ENCODE measurements at places on chromosomes 13 and 19.
A peak's percentile ranks its signal among the peaks of the same experiment; 100 is the strongest.

GRCh38 chr19:2500841-2501261 lies 24.9 kb downstream of the GADD45B start:
- no peak for DNase-seq

DNA sequence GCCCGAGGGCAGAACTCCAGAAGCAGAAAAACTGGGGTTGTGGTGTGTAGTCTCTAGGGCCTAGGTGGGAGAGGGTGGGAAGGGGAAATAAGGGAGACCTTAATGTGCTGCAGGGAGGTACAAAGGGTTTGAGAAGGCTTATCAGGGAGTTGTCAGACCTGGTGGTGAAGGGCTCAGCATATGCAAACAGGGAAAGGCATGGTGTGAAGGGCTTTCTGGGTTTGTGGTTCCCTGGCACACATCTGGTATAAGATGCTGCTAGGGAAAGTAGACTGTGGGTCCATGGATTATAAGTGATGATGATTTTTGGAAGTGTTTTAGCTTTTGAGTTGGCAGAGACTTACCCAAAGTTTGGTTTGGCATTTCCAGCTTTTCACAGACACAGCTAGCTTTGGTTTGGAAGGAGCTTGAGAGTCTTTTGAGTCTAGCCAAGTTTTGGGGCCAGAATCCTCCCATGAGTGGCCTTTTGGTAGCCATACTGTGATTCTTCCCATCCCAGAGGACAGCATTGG lies 2.2 kb downstream of the TRIM28 start:
- no peak for DNase-seq

- no peak for DNase-seq
Observed at GRCh38 chr13:72891423-72891822, 109.5 kb downstream of the PIBF1 start.

DNA sequence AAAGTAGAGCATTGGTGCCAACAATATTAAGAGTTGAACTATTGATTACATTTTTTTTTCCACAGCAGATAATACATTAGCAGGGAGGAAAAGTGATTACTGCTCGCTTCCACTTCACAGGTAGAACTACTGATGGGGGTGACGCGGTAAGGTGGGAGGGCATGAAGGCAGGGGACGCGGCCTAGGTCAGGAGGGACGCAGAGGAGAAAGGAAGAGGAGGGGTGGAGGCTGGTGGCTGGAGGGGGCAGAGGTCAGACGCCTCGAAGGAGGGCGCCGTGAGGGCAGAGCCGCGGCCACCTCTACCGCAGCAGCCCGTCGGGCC lies 287 bp upstream of the B3GLCT start:
- DNase-seq: no peak

- DNase-seq: no peak
Observed at GRCh38 chr13:45827318-45827717, 24.2 kb downstream of the SIAH3 start.

GRCh38 chr19:31110336-31110735 lies 238.9 kb downstream of the TSHZ3 start:
- DNase-seq: no peak

DNA sequence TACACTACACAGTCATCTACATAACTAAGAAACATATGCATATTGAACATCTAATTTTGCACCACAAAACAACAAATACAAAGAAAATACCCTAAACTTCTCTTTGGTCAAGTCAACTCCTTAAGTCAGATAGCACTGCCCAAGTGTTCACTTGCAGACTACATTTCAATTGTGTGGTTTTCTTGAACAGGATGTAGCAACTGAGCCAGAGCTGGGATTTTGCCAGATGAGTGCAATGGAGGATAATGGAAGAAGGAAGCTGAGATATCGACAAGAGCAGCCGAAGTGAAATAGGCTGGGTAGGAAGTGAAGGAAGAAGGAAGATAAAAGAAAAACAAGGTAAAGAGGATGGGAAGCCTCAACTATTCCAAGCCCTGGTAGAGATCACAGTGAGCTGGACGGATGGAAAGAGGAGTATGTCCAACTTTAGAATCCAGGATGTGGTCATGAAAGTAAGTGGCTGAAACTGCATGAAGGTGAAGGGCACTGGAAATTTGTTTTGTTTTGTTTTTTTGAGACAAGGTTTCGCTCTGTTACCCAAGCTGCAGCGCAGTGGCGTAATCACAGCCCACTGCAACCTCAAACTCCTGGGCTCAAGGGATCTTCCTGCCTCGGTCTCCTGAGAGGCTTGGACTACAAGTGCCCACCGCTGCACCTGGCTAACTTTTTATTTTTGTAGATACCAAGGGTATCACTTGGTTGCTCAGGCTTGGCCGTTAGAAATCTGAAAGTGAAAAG lies 15.0 kb downstream of the NUFIP1 start:
- no peak for DNase-seq

- no peak for DNase-seq
Observed at GRCh38 chr19:21603431-21604231, 98.2 kb downstream of the ZNF429 start.

DNA sequence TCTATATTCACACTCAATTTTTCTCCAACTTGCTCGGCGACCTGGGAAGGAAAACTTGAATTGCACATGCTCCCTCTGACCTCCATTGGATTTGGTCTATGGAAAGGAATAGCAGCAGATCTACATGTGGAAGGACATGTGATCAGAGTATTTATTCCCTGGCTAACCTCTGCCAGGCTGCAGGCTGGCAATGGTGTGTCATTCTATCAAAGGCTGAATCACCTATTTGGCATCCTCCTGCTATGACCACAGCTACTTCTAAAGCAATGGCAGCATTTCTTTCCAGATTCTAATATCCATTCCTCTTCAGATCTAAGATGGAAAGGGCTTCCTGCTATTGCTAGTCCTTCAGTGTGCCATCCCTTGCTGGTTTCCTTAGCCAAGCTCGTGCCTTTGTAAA lies 144.3 kb upstream of the FREM2 start:
- DNase-seq: no peak

DNA sequence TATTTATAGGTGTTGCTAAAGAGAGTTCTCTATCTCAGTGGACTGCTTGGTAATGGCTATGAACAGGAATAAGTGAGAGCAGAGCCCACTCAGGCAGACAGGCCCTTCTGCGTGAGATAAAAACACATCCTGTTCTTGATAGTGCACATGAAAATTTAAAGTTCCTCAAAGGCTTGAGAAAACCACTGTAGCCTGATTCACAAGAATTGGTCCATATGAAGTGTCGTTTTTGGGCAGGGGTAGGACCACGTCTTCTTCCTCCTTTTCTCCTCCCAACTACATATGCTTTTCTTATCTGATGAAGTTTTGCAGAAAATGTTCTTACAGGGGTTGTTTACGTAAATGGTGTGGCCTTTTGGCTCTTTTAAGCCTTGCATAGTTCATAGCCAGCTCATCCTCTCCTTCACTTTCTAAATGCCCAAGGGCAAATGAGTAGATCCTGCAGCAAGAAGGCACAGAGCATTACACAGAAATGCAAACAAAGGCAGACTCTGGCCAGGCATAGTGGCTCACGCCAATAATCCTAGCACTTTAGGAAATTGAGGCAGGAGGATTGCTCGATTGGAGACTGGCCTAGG lies 53.8 kb downstream of the RNF6 start:
- DNase-seq: no peak

GRCh38 chr19:18173572-18174288 lies at the start of gene IFI30:
IFI30 (plus strand) TSS chr19:18173813; CDS start chr19:18173842, 29 bp downstream.
- peak; percentile 53 for DNase-seq

DNA sequence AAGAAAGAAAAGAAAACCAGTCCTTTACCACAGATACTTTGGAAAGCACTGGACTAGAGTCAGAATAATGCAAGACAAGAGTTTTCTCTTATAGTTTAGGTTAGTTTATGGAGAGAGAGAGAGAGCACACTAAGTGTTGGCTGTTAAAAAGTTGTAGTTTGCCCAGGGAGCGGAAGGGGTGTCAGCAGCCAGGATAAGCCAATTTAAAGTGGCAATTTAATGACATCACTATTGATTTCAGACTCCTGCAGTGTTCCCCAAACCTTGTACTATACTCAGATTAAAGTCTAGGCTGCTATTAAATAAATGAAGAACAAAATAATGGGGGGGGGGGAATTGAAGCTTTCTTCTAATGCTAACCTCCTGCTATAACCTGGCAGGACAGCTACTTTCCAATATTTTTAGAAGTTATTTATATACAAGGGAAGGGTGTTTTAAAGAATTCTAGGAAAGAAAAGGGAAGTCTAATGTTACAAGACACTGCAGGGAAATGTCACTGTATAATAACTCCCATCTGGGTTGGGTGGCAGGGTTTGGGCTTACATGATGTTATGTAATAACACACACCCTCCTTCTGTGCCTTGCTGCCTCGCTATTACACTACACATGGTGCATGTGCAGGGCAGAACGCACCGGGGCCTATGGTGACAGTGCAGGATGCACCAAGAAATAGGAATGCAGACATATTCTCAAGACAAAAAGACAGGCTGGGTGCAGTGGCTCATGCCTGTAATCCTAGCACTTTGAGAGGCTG lies 19.9 kb downstream of the TPT1 start:
- no peak for DNase-seq

- DNase-seq: no peak
Observed at GRCh38 chr13:63448692-63449091, 2033.0 kb upstream of the PCDH20 start.

DNA sequence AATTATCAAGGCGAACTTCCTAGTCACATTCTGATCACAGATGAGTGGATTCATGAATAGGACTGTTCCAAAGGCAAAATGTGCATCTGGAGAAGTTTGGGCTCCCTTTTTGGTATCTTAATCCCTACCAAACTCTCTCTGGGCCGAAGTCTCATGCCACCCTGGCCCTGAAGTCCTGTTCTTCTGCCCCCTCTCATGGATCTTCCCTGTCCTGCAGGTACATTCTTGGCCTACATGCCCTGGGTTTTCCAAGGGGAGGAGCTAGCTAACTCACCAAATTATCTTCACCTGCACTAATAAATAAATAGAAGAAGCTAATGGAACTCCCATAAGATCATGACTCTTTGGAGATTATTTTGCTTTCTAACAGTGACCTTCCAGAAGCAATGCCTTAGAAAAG lies 50.3 kb downstream of the SERTM1 start:
- no peak for DNase-seq

- no peak for DNase-seq
Observed at GRCh38 chr13:23979361-23980159, 82.3 kb upstream of the C1QTNF9B start.

GRCh38 chr19:10036601-10037071 lies 23.4 kb downstream of the RDH8 start:
- no peak for DNase-seq

All from activated CD4-positive, alpha-beta T cell treated with anti-CD3 and anti-CD28 coated beads, Interleukin-2, amount 50 U/mL, for 4 hours (primary cell).